Stimulated activated CD8-positive, alpha-beta memory T cell treated with anti-CD3 and anti-CD28 coated beads, Interleukin-2, amount 100 ng/mL, for 48 hours (primary cell): ENCODE measurements at places on chromosomes 13 and 19.
A peak's percentile ranks its signal among the peaks of the same experiment; 100 is the strongest.

DNA sequence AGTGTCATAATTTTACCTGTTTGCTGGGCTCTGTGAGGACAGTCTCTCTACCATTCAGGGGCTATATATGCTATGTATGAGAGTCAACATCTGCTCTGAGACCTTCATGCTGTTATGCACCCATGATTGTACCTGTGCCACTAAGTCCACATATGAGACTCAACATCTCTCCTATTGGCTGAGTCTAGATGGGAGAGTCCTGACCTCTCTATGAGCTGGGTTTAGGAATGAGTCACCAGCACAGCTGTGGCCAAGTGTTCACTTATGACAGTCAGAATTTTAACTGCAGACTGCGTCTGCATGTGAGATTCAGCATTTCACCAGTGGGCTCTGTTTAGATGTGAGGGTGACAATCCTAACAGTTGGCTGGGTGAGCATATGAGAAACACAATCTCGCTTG is 49.5 kb downstream of the ZNF729 start:
- no peak for DNase-seq

- DNase-seq = no peak
These were observed 32.2 kb upstream of the CD33 start for GRCh38 chr19:51192689-51193088.

DNA sequence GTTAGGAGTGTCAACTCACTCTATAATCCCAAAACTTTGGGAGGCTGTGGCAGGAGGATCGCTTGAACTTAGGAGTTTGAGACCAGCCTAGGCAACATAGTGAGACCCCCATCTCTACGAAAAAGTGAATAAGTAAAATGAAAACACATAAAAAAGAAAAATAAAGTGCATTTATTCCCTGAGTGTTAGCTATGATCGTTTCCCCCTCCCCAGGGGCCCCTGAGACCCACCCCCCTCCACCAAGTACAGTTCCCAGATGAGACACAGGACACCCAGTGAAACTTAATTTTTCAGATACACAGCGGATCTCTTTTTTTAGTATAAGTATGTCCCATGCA is 28.6 kb upstream of the NANOS3 start:
- no peak for DNase-seq

- no peak for DNase-seq
These were observed 526.5 kb downstream of the PCDH9 start for GRCh38 chr13:66703597-66703996.

DNA sequence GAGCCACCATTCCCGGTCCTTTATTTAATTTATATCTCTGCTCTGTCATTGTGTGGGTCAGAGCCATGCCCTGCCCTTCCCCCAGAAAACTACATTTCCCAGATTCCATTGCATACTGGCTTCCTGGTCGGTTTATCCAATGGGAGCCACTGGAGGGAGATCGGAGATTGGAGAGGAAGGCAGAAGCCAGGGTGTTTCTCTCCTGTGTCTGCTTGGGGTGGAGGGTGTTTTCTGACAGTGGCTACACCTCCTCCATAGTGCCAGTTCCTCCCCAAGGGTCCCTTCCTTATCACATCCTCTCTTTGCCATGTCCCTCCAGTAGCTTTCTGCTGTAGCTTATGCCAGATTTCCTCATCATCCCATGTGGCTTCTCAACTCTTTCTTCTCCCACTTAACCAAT is 19.0 kb downstream of the OLFM2 start:
- no peak for DNase-seq

GRCh38 chr13:52348983-52349780 is 56.8 kb downstream of the THSD1 start:
- DNase-seq = no peak

DNA sequence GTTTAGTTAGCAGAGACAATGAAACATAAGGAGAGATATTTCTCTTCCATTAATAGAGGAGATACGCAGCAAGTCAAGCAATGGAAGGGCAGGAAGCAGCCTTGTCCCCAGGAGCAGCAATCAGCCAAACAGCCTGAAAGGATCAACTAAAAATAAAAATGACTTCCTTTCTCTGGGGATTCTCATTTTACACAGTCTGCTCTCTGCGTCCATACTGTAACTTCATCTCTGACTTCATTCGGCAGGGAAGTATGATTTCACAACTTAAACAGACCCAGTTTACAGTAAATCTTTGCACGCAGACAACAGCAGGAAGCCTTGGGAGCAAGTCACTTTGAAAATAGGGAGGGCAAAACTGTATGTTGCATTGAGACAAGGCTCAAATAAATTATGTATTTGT is 826.7 kb downstream of the DIAPH3 start:
- no peak for DNase-seq

GRCh38 chr13:112762690-112763080 is 72.8 kb downstream of the ATP11A start:
- no peak for DNase-seq

- no peak for DNase-seq
These were observed 75.4 kb downstream of the PEG3 start for GRCh38 chr19:56765137-56765536.

- no peak for DNase-seq
These were observed 67.3 kb downstream of the DOCK9 start for GRCh38 chr13:98910501-98910951.

DNA sequence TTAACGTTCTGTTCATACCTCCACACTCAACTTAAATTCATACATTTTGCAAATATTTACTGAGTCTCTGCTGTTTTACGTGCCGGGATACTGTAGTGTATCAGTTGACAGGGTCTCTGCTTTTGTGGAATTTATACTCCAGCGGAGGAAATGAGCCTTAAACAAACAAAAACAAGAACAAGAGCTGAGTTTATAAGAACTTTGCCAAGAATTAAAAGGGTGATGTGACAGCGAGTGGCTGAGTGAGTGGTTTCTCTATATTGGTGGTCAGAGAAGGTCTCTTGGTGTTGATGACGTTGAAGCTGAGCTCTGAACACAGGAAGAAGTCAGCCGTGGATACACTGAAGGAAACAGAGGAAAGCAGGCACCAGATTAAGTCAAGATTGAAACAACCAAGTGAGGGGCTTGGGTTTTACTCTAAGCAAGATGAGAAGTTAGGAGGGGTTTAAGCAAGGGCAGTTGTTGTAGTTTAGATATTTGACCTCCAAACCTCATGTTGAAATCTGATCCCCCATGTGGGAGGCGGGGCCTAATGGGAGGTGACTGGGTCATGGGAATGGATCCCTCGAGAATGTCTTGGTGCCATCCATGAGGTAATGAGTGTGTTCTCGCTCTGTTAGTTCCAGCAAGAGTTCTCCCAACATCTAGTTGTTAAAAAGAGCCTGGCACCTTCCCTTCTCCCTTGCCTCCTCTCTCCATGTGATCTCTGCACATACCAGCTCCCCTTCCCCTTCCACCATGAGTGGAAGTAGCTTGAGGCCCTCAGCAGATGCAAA is 248.3 kb downstream of the DCLK1 start:
- DNase-seq = no peak

DNA sequence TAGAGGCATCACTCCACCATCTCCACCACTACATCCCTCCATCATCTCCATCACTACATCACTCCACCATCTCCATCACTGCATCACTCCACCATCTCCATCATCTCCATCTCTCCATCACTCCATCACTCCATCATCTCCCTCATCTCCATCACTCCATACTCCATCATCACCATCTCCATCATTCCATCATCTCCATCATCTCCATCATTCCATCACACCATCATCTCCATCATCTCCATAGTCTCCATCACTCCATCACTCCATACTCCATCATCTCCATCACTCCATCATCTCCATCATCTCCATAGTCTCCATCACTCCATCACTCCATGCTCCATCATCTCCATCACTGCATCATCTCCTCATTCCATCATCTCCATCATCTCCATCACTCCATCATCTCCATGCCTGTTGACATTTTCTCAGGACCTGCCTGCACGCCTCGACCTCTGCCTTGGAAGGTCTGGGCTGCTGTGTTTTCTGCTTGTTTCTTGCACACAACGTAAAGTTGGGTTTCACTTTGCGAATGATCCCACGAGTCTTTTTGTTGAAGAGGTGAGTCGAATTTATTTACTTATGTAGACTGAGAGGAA is 21.2 kb upstream of the RASA3 start:
- no peak for DNase-seq

DNA sequence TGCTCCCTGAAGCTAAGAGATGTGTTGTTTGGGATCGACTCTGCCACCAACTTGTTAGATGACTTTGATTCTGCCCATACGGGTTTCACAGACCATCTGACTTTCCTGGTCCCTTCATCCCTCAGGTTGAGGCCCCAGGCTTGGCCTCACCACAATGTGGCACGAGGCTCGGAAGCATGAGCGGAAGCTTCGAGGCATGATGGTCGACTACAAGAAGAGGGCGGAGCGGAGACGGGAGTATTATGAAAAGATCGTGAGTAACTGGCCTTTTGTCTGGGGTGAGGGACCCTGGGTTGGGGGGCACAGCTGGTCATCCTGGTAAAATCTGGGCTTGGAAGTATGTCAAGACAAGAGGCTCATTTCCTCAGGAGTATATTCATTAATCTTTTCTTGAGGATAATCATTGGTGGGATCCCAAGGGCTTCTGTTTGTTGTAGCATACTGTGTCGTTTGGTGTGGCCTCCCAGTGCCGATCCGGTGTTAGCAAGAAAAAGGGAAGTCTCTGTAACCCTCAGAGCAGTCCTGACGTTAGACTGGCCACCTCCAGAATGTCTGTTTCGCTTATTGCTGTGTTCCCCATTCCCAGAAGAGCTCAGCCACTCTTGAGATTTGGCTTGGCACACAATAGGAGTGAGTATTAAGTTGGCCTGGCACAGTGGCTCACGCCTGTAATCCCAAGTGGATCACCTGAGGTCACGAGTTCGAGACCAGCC is 1.4 kb downstream of the CLASRP start:
- DNase-seq = no peak

DNA sequence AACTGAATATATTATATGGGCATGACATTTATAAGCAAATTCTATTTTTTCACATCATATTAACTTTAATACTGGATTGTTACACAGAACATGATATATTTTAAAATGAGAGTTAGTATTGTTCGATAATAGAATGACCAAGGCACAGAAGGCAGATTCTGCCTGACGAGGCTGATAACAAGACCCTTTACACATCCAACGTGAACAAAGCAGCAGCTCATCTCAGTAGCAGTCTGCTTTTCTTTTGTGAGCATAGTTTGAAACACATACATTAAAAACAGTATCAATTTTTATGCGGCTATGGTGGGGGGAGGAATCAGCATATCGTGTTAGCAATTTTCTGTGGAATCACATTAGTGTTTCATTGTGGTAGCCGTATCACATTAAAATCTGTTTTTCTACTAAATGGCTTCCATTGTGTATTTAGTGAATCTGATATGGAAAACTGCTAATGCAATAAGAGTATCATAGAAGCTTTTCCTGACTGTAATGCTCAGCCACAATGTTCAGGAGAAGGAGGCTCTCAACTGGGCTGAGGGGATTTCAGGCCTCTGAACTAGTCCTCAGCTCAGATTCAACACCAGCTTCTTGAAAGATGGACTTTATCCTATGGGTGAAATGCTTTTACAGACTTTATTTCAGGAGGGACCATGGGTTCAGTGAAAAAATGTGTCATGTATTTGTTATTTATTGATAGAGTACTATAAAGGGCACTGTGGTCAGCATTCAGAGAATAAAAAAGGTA is 4.0 kb downstream of the SMAD9 start:
- no peak for DNase-seq

- no peak for DNase-seq
These were observed 10.1 kb upstream of the GTF2F1 start for GRCh38 chr19:6402837-6403608.

GRCh38 chr13:21709697-21710096 is 38.8 kb downstream of the FGF9 start:
- DNase-seq = no peak

GRCh38 chr13:39597838-39598237 is 5.2 kb downstream of the LHFPL6 start:
- no peak for DNase-seq

DNA sequence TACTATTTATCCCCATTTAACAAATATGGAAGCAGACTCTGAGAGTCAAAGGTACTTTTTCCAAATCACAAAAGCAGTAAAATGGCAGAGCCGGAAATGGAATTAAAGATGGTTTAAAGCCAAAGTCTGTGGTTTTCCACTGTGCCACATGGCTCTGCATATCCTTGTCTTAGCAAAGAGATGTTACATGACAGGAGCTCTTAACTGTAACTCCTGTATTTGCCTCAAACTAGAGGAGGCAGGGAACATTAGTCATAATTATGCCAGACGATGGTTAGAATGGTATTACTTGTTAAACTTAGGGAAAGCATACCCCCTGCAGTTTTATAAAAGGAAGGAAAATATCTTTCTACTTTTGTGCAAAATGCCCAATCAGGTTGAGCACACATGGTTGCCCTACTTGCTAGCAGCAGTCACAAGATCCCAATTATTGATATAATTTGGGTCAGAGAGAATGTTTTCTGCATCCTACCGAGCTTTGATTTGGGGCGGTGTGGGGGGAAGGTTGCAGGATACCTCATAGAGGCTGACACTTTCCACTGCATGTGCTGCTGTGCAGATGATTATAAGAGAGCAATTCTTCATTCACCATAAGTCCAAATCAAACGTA is 42.0 kb upstream of the MAB21L1 start:
- DNase-seq = no peak

- no peak for DNase-seq
These were observed 506.6 kb downstream of the PCDH9 start for GRCh38 chr13:66723576-66723975.

DNA sequence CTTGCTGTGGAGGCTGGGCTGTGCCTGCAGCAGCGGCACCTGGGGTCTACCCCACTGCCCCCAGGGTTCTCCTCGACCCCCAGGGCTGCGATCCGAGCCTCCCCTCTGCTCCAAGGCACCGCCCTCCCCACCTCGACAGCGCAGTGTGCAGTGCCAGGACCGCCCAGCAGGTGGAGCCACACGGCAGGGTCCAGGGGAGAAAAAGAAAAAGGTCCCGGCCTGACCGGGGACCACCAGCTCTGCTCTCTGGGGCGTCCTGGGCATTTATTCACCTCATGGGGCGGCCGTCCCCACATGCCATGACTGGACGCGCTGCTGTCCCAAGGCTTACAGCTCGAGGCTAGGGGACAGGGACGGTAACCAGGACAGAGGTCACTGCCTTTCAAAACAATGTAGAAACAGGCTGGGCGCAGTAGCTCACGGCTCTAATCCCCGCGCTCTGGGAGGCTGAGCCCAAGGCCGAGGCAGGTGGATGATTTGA is 10.6 kb downstream of the REXO1 start:
- DNase-seq = peak; percentile 55

DNA sequence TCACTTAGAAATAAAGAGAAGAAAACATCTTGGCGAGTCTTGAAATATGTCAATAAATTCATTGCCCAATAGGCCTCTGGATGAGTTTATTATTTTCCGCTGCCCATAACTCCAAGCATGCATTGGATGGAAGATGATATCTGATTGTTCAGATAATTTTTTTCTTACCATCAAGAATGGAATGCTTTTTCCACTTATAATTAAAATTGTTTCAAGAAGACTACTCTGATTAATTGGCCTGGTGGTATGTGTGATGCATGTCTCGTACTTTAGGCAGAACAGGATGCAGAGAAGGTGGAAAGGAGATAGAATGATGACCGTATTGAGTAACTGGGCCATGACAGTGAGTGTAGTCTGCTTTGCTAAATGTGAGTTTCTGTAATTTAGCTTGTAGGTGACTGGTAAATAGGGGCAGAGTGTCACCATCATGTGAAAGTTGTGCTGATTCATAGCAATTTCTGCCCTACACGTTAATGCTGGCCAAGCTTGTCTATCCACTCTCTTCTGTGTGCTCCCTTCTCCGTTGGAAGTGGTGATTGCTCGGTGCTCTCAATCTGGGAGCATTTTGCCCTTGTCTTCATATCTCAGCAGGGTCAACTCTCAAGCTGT is 13.5 kb upstream of the SPATA13 start:
- no peak for DNase-seq

- DNase-seq = no peak
These were observed 711 bp downstream of the FUT2 start for GRCh38 chr19:48696353-48697010.
